ENCODE measurements at places on chromosomes 7 and 10.

GRCh38 chr10:106440767-106441166 is 723.7 kb downstream of the SORCS1 start:
- no peak for DNase-seq

DNA sequence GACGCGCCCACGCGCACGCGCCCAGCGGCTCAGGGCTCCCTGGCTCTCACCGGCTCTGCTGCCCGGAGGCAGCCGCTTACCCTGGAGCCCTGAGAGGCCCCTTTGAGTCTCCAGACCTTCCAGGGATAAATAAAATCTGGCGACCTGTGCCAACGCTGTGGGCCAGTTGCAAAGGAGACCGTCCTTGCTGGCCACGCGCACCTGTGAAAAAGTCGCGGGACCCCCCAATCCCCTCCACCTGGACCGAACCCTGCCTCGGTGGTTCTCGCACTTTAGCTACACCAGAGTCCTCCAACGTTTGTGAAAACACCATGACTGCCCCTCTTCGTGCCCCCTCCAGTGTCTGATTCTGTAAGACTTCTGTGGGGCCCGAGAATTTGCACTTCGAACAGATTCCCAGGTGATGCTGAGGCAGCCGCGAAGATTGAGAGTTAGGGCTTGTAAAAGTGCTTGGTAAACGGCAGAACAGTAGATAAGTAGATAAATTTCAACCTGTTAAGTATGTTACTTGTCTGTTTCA is 102.4 kb upstream of the SVIL start:
- peak; percentile 22 for DNase-seq

DNA sequence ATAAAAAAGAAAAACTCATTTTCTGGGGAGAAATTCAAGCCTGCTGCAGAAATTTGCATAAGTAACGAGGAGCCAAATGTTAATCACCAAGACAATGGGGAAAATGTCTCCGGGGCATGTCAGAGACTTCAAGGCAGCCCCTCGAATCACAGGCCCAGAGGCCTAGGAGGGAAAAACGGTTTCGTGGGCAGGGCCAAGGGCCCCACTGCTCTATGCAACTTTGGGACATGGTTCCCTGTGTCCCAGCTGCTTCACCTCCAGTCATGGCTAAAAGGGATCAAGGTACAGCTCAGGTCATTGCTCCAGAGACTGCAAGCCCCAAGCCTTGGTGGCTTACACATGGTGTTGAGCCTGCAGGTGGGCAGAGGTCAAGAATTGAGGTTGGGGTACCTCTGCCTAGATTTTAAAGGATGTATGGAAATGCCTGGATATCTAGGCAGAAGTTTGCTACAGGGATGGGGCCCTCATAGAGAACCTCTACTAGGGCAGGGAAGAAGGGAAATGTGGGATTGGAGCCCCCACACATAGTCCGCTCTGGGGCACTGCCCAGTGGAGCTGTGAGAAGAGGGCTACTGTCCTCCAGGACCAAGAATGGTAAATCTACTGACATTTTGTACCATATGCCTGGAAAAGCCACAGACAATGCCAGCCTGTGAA is 8.4 kb downstream of the MACC1 start:
- DNase-seq: no peak

DNA sequence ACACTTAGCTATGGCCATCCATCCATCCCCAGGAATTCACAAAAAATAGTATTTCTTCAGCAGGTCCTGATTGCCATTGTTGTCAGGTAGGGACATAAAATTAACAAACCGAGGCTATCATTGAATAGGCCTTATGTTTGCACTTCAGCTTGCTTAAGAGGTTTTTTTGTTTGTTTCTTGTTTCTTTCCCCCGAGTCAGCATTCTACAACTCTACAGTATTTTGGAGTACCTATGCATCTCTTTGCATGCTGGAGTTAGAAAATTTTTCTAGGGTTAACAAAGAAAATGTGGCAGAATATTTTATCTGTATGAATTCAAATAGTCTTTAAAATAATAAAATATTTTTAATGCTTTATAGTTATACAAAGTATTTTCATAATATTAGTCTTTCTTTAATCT is 26.3 kb downstream of the CHRM2 start:
- DNase-seq: no peak

DNA sequence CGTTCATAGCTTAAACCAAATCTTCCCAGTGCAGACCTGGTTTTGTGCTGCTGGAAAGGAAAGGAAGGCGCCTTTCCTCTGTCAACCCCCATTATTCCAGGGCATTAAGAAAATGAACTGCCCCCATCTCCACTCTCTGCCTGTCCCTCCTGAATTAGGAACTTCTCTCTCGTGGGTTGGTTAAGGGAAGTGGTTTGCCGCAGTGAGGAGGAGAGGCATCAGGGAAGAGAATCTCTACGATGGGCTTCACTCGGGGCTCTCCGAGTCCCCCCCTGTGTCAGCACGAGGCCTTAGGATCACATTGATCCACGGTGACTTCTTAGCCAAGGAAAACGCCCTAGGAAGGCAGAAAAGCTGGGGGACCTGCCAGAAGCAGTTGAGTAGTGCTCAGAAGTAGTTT is 53.9 kb upstream of the LYZL2 start:
- DNase-seq: no peak

DNA sequence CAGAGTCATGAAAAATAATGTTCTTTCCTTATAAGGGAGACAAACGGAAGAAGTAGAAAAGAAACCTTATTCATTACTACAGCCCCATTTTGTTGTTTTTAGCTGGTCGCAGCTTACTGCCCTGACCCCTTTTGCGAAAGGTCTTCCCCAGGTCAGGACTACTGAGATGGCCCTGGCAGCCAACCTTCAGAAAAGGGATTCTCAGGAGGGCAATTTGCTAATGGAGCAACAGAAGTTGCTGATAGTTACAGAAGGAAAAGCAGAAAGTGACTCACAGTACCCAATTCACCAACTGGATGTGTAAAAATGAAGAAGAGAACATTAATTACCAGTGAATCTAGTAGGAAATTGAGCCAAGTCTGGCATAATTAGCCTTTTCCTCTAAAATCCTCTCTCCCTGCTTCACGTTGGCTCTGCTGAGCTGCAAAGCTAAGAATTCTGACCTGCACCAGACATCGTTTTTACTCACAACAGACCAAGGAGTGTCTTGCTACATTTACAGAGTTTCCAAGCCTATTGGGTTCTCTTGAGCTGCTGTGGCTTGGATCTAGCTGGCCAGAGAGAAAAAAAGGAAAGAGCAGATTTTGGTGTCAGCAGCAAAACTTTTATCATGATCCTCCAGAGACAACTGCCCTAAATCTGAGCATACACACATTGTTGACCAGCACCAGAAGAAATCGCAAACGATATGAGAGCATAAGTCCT is 499.9 kb upstream of the FZD8 start:
- DNase-seq: no peak

DNA sequence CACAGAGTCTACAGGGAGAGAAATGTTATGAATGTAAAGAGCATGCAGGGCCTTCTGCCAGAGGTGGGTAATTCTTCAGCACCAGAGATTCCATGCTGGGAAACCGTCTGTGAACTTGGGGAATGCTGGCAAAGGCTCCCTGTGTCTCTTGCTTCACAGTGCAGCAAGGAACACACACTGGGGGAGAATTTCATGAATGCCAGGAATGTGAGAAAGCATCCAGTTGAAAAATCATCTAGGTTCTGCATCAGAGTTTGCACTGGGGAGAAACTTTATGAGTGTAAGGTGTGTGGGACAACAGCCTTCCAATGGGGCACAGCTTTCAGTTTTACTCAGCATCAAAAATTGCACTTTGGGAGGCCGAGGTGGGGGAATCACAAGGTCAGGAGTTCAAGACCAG is 224.3 kb upstream of the IGFBP3 start:
- no peak for DNase-seq

DNA sequence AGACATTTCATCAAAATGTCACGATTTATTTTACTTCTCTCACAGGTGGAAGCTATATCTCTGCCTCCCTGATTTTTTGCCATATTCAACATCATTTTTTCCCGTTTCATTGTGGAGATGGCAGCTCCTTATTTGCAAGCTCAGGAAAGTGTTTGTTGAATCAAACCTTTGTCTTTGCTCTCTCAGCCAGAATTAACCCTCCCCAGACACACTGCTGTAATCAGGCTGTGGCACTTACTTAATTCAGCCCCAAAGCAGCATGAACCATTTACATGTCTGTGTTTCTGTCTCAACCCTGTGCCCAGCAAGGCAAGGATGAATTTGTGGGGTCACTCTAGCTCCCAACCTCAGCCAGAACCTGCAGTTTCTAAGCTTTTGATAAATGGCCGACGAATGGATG is 397.2 kb downstream of the TCERG1L start:
- no peak for DNase-seq

- no peak for DNase-seq
Observed at GRCh38 chr7:130387628-130388403, 7.5 kb downstream of the CPA1 start.

DNA sequence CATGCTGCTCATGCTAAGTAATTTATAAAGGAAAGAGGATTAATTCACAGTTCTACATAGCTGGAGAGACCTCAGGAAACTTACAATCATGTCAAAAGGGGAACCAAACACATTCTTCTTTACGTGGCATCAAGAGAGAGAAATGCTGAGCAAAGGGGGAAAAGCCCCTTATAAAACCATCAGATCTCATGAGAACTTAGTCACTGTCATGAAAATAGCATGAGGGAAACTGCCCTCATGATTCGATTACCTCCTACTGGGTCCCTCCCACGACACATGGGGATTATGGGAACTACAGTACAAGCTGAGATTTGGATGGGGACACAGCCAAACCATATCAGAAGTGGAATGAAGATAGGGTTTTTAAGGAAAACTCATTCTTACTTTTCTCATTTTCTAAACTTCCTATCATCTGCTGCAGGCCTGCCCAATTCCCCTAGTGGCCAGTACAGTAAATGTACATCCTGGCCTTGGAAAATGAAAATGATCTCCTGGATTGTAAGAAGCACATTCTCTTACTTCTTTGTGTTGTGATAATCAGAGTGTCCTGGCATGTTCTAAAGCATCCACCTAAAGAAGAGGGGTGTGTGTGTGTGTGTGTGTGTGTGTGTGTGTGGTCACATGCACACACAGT is 421.5 kb downstream of the LRMDA start:
- no peak for DNase-seq

- no peak for DNase-seq
Observed at GRCh38 chr10:61001731-61002122, 57.7 kb upstream of the RHOBTB1 start.

GRCh38 chr10:22792161-22792560 is 77.8 kb upstream of the PIP4K2A start:
- no peak for DNase-seq

DNA sequence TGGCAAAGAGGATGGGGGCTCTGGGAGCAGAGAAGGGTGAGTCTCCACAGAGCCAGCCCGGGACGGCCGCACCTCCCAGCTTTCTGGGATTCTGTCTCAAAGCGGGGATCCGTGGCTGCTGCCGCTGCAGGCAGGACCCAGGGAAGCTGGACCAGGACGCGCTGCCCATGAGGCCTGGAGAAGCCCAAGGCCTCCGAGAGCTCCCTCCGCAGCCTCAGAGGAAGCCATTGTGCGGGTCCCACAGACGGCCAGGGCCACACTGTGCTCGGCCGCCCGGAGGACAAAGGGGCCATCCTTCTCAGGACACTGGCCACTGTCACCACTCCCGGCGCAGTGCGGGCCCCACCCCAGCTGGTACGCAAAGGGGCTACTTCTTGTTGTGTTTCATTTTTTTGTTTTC is 79.3 kb upstream of the PDGFA start:
- DNase-seq: no peak

DNA sequence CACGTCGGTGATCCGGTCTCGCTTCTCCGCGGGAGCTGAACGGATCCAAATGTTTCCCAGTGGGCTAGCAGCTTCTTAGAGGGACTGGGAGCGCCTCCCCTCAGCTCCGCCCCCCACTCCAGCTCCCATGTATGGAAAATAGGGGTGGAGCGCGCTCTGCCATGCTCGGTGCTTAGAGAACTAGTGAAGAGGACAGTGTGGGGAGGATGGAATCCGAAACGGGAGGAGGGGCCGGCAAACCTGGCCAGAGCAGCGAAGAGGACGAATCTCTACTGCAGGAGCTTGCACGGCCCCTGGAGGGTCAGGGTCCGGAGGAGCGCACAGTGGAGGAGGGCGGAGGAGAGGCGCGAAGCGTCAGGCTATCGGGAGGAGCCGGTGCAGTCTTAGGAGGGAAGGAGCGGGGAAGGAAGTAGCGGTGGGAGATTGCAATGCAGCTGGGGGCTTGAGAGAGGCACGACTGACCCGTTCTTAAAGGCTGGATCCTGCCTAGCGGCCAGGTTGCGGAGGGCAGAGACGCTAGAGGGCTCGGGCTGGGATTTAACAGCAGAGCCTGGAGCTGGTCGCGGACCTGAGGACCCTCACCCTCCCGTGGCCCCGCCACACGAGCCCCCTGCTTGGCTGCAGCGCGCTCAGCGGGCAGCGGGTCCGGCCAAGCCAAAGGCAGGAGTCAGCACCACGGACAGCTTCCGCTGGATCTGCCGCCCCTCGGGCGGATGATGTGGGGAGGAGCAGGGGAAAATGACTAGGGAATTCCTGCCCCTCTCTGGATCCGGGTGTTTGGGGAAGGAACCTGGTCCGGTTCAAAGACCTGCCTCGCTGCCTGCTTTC is at the start of gene PRLHR:
TSS of gene PRLHR (minus strand) at position 51 of the 828 bp plus-strand sequence. CDS start 404 bp downstream, outside the sequence.
- peak; percentile 5 for DNase-seq

DNA sequence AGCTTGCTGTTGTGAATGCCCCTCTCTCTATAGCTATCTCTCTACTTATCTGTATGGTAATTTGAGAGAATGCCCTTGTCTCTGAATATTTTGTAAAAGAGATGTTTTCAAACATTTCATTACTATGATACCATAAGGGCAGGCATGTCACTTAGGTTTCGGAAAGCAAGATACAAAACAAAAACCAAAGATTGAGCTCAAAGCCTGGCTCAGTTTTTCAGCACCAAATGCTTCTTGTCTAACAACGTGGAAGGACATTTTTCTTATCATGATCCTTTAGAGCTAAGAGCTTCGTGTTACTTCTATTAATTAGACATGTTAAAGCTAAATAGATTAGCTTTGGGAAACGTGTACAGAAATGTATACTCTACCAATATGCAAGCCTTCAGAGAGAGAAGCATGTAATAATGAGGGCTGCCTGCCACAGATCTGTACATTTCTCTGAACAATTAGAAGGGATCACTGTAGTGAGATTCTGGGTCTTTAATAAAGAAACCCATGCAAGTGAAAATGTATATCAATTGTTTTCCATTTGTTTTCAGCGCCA is 148.9 kb downstream of the ARID5B start:
- no peak for DNase-seq

GRCh38 chr10:5165738-5166137 is 19.2 kb downstream of the AKR1C8 start:
- no peak for DNase-seq

All from activated CD4-positive, alpha-beta T cell treated with anti-CD3 and anti-CD28 coated beads for 4 hours (primary cell).